ENCODE measurements at places on chromosomes 11 and 22.

GRCh38 chr11:56522008-56522407 lies 21.0 kb downstream of the OR5M11 start:
- no peak for DNase-seq

GRCh38 chr11:62127426-62127825 lies 3.6 kb downstream of the INCENP start:
- DNase-seq, result no peak

GRCh38 chr22:47280301-47280700 lies 517.9 kb downstream of the TBC1D22A start:
- DNase-seq, result no peak

DNA sequence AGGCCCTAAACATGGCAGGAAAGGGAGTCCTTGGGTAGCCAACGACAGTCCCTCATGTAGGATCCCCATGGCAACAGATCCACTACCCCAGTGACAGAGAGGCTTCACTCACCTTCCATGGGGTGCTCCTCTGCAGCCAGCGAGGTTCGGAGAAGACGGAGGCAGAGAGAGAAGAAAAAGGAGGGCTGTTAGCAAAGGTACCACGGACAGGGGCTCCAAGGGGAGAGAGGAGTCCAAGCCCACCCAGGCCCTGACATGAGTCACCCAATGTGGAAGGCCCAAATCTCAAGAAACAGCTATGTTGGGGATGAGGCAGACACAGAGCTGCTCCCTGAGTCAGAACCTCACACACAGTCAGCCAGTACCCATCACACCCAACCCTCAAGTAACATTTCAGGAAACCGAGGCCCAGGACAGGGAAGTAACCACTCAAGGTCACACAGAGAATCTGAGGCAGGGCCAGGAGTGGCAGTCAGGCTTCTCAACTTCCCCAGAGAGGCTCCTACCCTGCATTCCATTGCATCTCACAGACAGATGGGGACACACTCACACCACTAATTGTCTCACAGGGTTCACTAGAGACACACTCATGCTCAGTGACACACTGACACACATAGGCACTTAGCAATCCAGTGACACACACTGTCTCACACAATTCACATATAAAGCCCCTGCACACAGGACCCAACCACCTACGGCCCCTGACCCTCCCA lies 25.2 kb downstream of the NRXN2 start:
- no peak for DNase-seq

DNA sequence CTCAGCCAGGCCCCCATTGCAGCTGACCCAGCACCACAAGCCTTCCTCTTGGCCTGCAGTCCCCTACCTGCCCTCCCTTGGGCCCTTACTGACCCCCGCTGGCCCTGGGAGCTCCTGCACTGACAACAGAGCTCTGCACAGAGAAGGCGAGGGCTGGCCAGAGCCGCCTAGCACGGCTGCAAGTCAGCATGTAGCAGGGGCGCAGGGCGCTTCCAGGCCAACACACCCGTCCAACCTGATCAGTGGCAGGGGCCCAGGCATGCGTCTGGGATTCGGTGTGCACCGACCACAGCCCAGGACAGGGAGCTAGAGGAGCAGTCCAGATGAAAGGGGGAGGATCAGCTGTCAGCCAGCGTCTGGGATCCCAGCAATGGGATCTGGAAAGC lies 7.6 kb downstream of the WNT7B start:
- DNase-seq, result no peak

DNA sequence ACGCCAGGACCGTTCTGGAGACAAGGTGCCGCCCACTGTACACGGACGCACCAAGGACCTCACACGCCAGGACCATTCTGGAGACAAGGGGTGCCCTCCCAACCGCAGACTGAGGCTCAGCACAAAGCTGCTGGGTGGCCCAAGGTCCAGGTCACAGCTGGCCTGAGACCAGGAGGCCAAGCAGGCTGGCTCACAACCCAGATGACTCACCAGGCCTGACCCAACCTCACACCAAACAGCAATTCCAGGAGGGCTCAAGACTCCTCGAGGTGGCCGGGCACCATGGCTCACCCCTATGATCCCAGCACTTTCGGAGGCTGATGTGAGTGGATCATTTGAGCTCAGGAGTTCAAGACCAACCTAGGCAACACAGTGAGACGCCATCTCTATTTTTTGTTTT lies 14.8 kb downstream of the BRD1 start:
- DNase-seq, result no peak

- no peak for DNase-seq
Observed at GRCh38 chr11:109018639-109019038, 353.8 kb downstream of the DDX10 start.

GRCh38 chr11:1763796-1764661 lies at the start of gene CTSD:
Gene CTSD (minus strand): TSS chr11:1763927. CDS start chr11:1763859, 68 bp downstream.
- DNase-seq, result peak; percentile 84

- DNase-seq, result no peak
Observed at GRCh38 chr11:68200639-68201038, 12.5 kb downstream of the KMT5B start.

Measured in stimulated activated CD4-positive, alpha-beta T cell treated with anti-CD3 and anti-CD28 coated beads, Interleukin-4, amount 100 ng/mL, for 48 hours (primary cell).